ENCODE measurements at places on chromosomes 7 and 10. TPM values are rescaled to one million over a fixed set of nuclear protein-coding genes. Genes with fewer than 3 reads are reported as not detected.

DNA sequence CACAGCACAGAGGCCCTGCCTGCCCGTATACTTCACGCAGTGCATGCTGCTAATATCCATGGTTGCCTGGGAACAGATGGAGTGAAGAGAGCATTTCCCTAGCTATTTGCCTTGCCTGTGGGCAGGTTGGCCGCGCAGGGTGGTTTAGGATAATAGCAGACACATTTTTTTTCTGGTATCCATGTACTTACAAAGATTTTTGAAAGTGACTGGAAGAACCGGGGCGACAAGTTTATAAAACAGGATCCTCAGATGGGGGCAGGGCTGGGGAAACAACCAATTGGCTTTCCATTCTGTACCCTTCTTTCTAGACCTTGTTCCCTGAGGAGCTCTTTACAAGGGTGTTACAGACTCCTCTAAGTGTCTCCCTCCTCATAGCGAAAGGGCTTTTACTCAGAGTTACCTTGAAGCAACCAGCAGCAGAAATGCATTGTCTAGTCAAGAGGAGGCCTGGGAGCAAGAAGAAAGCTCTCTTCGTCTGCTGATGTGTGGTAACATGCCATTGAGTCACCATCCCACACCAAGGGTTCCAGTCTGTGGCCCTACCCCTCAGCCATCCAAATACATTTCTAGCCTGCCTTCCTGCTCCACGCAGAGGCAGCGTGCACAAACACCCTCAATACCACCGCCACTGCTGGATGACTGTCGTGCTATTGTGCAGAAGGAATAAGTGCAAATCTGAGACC lies 31.5 kb downstream of the MTURN start:
- H3K36me3 ChIP-seq, result no peaks in the 10 kb centered on the region
- H3K27me3 ChIP-seq, result no peaks in the 10 kb centered on the region
- no peak overlapping the region for H3K4me3 ChIP-seq
- DNase-seq, result peak; percentile 64

GRCh38 chr7:24705461-24705954 lies 51.8 kb downstream of the GSDME start:
- no peak for DNase-seq
- H3K27ac ChIP-seq, result no peak overlapping the region
- H3K4me1 ChIP-seq, result no peaks in the 10 kb centered on the region
- no peaks in the 10 kb centered on the region for H3K36me3 ChIP-seq
- H3K4me3 ChIP-seq, result no peak overlapping the region

GRCh38 chr7:2048531-2048930 lies 184.2 kb downstream of the MAD1L1 start:
- H3K27ac ChIP-seq, result no peak overlapping the region
- H3K4me3 ChIP-seq, result no peak overlapping the region
- H3K4me1 ChIP-seq, result no peaks in the 10 kb centered on the region
- H3K36me3 ChIP-seq, result no peaks in the 10 kb centered on the region
- DNase-seq, result no peak
- H3K27me3 ChIP-seq, result no peaks in the 10 kb centered on the region

- DNase-seq, result no peak
- no peak overlapping the region for H3K27ac ChIP-seq
- H3K4me1 ChIP-seq, result no peaks in the 10 kb centered on the region
- no peaks in the 10 kb centered on the region for H3K27me3 ChIP-seq
- no peak overlapping the region for H3K4me3 ChIP-seq
Observed at GRCh38 chr10:78700413-78700812, 368.4 kb upstream of the ZMIZ1 start.

DNA sequence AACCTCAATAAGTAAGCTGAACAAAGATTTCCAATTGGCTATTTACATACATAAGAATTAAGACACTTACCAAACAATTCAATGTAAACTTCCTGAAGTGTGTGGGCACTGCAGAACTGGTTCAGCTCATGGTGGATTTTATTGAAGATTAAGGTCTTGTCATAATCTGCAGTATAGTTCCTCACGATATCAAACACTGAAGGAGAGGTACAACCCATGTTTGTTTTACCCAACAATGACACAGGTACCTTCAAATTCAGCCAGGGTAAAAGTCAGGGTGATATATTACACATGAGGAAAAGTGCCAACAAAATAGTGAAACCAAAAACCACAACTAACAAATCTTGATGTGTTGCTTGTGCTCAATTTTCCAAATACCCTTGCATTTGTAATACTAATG lies 10.0 kb downstream of the ERLIN1 start:
- H3K36me3 ChIP-seq, result peaks cover 7% of the 10 kb centered on the region
- no peak overlapping the region for H3K27ac ChIP-seq
- DNase-seq, result no peak
- no peak overlapping the region for H3K4me3 ChIP-seq
- H3K4me1 ChIP-seq, result no peaks in the 10 kb centered on the region

- DNase-seq, result no peak
- H3K4me1 ChIP-seq, result no peaks in the 10 kb centered on the region
- no peaks in the 10 kb centered on the region for H3K36me3 ChIP-seq
- H3K27ac ChIP-seq, result no peak overlapping the region
- H3K4me3 ChIP-seq, result no peak overlapping the region
- no peaks in the 10 kb centered on the region for H3K27me3 ChIP-seq
Observed at GRCh38 chr7:131032786-131033185, 294.9 kb upstream of the MKLN1 start.

DNA sequence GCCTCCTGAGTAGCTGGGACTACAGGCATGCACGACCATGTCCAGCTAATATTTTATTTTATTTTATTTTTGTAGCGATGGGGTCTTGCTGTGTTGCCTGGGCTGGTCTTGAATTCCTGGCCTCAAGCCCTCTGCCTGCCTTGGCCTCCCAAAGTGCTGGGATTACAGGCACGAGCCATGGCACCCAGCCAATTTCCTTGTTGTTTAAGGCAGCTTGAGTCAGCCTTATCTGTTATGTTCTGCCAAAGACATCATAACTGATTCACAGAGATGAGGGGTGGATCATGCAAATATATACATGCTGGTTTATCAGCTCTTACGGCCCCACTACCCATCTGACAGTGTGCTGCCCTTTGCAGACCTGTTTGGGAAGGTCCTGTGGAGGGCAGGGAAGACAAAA lies 826.7 kb downstream of the TYW1 start:
- no peak overlapping the region for H3K27ac ChIP-seq
- DNase-seq, result no peak
- no peak overlapping the region for H3K4me3 ChIP-seq
- no peaks in the 10 kb centered on the region for H3K36me3 ChIP-seq

- no peak overlapping the region for H3K4me3 ChIP-seq
- H3K4me1 ChIP-seq, result no peaks in the 10 kb centered on the region
- H3K36me3 ChIP-seq, result peaks cover 9% of the 10 kb centered on the region
- no peak overlapping the region for H3K27ac ChIP-seq
- DNase-seq, result no peak
Observed at GRCh38 chr7:23196306-23196705, 14.5 kb downstream of the NUP42 start.

DNA sequence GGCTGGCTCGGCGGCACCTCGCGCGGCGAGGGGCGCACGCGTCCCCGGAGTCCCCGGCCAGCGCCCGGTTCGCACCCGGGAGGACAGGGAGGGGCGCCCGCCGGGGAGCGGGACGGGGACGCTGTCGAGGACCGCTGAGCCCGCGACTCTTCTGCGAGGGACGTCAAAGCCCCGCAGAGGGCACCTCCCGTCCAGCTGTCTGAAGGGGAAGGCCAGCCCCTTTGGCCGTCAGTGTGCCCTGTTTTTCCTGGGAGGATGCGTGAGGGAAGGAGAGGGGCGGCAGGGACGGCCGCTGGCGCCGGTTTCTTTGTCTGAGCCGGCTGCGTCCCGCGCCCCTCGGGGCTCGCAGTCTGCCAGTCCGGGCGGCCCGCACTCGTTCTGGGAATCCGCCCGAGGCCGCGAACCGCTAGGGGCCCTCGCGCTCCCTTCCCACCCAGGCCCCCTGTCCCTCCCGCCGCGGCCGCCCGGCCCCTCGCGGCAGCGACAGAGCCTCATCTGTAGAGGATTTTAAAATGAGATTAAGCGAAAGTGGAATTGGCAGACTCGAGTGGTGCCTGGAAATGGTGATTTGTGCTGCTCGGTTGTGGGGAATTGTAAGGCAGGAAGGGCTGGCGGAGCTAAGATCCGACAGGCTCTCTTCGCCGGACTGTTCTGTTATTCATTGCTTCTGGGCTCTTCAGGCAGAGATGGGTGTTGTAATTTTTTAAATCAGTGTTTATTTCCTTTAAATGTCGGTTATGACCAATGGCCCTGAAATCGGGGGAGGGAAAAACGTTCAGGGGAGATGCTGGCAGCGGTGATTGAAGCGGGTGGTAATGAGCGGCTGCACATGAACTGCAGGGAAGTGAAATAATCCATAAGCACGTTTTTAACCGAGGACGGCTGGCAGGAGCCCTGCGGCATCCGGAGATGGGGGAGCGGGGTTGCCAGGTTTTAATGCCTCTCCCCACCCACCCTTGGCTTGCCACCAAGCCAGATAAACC lies 618 bp upstream of the RELN start:
- H3K27ac ChIP-seq, result peak overlapping the region; percentile 76
- peak overlapping the region; percentile 59 for H3K4me3 ChIP-seq
- no peak for DNase-seq
- no peaks in the 10 kb centered on the region for H3K36me3 ChIP-seq

DNA sequence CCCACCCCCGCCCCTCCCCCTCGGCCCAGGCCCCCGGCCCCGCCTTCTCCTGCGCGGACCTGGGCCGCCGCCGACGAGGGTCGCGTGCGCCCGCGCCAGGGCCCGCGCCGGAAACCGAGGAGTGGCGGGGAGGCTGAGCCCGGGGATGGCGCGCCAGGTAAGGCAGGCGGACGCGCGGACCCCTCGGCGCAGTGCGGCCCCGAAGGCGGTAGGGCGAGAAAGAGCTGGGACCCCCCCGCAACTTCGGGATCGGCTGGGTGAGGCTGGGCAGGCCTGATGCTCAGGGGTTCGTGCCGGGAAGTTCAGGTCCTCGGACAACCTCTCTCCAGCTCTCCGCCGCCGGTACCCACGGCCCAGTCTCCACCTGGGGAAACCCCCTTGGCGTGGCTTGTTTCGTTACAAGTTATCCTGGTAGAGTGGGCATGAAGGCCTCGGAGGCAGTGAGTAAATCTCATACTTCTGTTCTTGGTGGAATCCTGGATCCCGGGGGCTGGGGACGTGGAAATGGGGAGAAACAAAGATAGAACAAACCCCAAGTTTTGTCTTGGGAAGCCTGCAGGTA lies 58.4 kb downstream of the ZNF467 start:
- peaks cover 8% of the 10 kb centered on the region for H3K4me1 ChIP-seq
- no peak for DNase-seq

DNA sequence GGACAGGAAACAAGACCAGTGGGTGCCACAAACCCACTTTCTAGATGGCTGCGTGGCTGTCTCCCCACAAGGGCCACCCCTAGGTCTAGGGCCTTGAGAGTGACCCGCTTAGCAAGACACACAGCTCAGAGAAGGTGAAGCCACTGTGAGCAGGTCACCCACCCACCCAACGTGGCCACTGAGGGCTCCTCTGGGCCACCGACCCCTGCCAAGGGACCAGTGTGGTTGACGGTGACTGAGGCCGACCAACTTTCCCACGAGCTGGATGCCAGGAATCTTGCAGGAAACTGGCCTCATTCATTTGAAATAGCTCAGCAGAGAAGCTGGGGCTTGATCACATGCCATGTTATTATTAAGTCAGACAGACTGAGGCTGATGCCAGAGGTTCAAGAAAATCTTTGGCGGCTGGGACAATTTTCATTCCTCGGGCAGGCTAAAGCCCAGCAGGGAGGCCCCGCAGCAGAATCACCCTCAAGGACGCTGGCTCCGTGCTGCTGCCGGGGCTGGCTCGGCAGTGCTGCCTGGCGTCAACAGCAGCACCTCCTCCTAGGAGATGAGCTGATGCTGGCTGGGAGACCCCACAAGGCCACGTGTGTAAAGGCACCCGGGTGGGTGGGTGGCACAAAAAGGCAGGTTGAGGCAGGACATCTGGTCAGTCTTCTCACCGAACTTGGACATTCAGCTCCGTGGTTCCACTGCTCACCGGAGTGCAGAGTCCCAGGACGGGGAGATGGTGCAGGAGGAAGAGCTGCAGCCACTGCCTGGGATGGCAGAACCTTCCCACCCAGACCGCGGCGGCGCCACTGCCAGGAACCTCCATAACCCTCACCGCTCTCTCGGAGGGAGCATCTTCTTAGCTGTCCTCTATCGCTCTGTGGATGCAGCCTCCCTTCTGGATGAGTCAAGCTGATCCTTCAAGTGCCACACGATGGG lies 57.8 kb downstream of the ZRANB1 start:
- no peak overlapping the region for H3K4me3 ChIP-seq
- H3K36me3 ChIP-seq, result no peaks in the 10 kb centered on the region
- H3K27me3 ChIP-seq, result no peaks in the 10 kb centered on the region
- DNase-seq, result no peak
- H3K27ac ChIP-seq, result peak overlapping the region; percentile 74
- peaks cover 32% of the 10 kb centered on the region for H3K4me1 ChIP-seq

DNA sequence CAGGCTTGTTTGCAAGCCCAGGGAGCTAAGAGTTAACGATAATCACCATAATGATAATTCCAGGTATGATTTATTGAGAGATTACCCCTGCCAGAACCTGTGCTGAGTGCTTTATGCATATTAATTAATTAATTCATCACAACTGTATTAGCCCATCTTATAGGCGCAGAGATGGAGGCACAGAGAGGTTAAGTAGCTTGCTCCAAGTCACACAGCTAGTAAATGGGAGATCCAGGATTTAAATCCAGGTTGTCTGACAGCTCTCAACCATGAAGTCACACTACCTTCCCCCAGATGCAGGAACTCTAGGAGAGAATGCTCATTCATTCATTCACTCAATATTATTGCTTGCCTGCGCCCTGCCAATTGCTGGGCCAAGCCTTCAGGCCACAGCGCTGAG lies 84.5 kb downstream of the FAM241B start:
- no peak overlapping the region for H3K4me3 ChIP-seq
- H3K36me3 ChIP-seq, result no peaks in the 10 kb centered on the region
- no peaks in the 10 kb centered on the region for H3K27me3 ChIP-seq
- H3K4me1 ChIP-seq, result no peaks in the 10 kb centered on the region
- DNase-seq, result no peak
- H3K27ac ChIP-seq, result no peak overlapping the region

DNA sequence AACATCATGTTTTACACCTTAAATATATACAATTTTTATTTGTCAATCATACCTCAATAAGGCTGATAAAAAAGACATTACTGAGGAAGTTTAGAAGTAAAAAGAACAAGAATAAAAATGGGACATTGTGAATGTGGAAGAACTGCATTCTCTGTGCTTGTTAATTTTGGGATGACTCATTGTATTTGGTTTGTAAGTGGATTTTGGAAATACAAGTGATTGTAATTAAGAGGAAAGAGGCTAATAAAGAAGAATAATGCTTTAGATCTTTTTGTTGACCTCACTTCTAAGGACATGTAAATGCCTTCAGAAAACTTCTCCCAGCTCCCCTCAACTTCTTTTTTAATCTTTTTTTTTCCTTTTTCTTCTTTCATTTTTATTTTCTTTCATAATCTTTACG lies 76.0 kb downstream of the HGF start:
- no peak overlapping the region for H3K4me3 ChIP-seq
- no peaks in the 10 kb centered on the region for H3K27me3 ChIP-seq
- H3K4me1 ChIP-seq, result no peaks in the 10 kb centered on the region
- no peak overlapping the region for H3K27ac ChIP-seq
- no peak for DNase-seq
- no peaks in the 10 kb centered on the region for H3K36me3 ChIP-seq

CFTR gene
- total RNA-seq, result 1.3 TPM

PNLIP gene
- total RNA-seq, result not detected

IMPDH1 gene
- total RNA-seq, result 58.2 TPM

STAG3 gene
- total RNA-seq, result 3.3 TPM

MACC1 gene
- 39.4 TPM for total RNA-seq

SFXN3 gene
- total RNA-seq, result 90.4 TPM

RASSF4 gene
- total RNA-seq, result 41.1 TPM

CTNNA3 gene
- total RNA-seq, result 0.59 TPM

All from breast epithelium (tissue), 4 donors.